ENCODE measurements at places on chromosomes 7 and 10.

DNA sequence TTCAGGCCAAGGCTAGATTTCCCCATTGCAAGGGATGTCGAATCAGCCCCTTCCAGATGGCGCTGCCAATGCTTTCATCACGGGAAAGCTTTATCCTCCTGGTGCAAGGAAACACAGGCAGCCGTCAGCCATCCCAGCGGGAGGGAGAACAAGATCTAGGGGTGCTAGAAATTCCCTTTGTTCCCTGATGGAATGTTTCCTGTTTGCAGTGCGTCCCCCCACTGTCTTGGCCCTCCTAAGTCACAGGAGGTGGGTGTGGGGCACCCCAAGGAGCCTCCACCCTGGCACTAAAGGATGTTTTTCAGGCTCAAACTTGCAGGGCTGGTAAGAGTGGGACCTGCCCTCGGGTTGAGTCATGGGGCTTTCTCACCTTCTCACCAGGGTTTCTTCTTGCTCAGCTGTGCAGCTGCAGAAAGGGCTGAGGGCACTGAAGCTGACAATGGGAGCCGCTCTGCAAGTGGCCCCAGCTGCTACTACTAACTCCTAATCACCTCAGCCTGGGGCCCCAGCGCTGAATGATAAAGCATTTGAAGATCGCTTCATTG, 103.6 kb downstream of the PRPF18 start:
- no peak for DNase-seq

DNA sequence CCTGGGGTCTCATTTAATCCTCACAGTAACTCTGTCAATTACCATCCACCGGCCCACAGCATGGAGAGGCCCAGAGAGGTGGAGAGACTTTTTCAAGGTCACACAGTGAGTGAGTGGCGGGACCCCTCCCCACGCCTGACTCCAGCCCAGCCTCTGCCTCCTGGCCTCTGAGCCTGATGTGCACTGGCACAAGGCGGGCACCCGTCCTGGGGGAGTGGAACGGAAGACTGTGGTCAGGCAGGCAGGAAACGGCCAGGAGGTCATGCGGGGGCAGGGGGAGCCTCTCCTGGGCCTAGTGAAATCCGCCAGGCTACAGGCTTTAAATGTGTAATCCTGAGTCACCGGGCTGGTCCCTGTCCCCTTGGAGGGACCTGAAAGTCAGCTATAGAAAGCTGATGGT, 32.2 kb downstream of the ZCCHC24 start:
- DNase-seq, result no peak

DNA sequence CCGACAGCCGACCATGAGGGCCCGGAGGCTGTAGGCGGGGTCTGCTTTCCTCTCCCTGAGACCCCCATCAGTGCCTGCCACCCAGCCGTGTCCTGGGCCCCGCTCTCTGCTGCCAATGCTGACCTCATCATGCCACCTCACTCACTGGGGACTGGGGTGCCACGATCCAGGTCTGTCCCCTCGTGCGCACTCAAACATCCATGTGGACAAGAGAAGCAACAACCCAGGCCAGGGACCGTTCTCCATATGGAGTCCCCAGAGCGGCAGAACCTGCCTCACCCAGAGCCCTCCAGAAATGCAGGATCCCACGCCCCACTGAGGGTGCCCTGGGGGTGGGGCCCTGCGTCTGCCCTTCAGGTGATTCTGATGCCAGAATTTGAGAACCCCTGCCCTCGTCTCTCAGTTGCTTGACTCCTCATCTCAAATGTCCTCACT, 210.0 kb upstream of the PPP2R2D start:
- DNase-seq, result no peak

DNA sequence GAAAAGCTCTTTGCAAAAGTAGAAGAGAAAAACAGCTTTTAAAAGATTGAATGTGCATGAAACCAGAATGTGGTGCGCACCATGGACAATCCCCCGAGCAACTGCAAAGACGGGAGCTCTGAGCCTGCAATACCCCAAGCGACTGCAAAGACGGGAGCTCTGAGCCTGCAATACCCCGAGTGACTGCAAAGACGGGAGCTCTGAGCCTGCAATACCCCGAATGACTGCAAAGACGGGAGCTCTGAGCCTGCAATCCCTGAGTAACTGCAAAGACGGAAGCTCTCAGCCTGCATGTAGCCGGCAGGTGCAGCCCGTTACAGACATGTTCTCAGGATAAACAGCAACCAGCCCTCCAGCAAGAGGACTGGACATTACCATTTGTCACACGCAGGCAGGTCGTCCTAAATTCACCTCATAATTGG, 6.2 kb downstream of the ZNF775 start:
- DNase-seq, result no peak

GRCh38 chr10:14751014-14751896, 23.4 kb downstream of the FAM107B start:
- DNase-seq, result peak; percentile 27

DNA sequence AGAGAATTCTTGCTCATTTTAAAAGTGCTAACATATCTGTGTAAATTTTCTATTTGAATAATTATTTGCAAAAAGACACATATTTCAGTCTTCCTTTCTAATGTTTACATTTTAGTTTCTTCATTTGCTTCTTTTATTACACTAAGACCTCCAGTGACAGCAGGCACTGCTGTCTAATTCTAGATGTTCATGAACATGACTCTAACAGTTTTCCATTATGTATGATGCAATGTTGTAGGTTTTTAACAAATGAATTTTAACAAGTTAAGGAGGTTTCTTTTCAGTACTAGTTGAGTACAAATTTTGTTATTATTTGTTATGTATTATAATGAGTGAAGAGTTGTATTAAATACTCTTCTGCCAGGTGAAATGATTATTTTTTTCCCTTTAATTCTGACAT, 83.6 kb downstream of the GRB10 start:
- DNase-seq, result no peak

DNA sequence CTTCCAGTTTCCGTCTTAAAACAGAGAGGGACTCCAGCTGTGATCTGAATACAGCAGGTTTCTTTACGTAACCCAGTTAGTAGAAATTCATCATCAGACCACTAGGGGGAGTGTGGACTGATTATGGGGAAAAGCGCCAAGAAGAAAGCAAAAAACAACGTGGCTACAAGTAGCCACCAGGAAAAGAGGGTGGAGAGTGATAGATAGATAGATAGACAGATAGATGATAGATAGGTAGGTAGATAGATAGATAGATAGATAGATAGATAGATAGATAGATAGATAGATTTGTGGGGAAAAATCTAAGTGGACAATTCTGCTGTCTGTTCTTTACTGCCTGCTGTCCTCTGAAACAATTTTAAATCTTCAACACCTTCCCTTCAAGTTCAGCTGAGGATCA, 12.7 kb upstream of the AKR1B10 start:
- no peak for DNase-seq

DNA sequence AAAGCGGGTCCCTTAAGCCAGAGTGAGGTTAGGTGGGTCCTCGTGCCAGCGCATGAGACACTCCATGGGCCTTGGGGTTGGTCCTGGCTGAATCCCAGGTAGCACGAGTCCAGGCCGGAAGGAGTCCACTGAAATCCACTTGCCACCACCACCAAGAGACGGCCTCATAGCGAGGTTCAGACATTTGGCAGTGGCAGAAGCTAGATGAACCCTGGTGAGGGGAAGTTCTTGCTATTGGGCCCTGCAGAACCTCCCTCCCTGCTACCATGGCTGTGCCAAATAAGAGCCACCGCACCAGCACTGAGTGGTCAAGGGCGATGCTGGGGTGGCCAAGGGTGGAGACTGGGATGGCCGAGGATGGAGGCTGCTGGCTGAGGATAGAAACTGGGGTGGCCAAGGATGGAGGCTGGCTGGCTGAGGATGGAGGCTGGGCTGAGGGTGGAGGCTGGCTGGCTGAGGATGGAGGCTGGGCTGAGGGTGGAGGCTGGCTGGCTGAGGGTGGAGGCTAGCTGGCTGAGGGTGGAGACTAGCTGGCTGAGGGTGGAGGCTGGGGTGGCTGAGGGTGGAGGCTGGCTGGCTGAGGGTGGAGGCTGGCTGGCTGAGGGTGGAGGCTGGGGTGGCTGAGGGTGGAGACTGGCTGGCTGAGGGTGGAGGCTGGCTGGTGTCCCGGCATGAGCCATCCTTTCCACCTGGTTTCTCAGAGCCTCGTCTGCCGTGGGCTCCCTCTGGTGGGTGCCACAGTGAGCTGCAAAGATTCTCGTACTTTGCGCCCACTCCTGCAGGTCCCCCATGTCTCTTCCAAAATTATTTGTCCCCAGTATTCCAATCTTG, 88.2 kb downstream of the ELFN1 start:
- DNase-seq, result no peak

- no peak for DNase-seq
Measured at GRCh38 chr7:2165239-2165609, 67.5 kb downstream of the MAD1L1 start.

- no peak for DNase-seq
Measured at GRCh38 chr7:98119256-98119918, 12.7 kb downstream of the LMTK2 start.

- DNase-seq, result no peak
Measured at GRCh38 chr7:24718977-24719491, 38.2 kb downstream of the GSDME start.

- no peak for DNase-seq
Measured at GRCh38 chr7:2632733-2633537, 1.1 kb downstream of the TTYH3 start.

- DNase-seq, result no peak
Measured at GRCh38 chr10:5540891-5541290, 16.1 kb downstream of the CALML3 start.

- no peak for DNase-seq
Measured at GRCh38 chr10:15868006-15868405, 7.7 kb upstream of the MINDY3 start.

GRCh38 chr10:29607576-29607975, 27.2 kb downstream of the SVIL start:
- DNase-seq, result no peak

DNA sequence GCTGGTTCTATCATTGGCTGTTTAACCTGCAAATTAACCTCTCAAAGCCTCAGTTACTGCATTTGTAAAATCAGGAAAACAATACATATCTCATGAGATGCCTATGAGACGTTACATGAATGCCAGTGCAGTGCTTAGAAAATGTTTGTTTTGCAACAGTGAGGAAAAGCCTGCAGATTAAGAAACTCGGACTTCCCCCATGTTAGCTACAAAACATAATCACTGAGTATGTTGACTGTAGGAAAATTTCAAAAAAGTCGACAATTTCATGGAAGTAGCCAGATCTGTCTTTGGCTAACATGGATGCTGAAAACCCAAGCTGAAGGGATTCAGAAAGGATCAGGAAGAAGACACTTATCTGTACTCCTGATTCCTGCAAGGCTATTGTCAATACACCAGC, 121.4 kb downstream of the TRIL start:
- no peak for DNase-seq

- no peak for DNase-seq
Measured at GRCh38 chr7:157282141-157282801, 54.5 kb upstream of the DNAJB6 start.

- no peak for DNase-seq
Measured at GRCh38 chr7:27172823-27173510, 1.2 kb downstream of the HOXA10 start.

DNA sequence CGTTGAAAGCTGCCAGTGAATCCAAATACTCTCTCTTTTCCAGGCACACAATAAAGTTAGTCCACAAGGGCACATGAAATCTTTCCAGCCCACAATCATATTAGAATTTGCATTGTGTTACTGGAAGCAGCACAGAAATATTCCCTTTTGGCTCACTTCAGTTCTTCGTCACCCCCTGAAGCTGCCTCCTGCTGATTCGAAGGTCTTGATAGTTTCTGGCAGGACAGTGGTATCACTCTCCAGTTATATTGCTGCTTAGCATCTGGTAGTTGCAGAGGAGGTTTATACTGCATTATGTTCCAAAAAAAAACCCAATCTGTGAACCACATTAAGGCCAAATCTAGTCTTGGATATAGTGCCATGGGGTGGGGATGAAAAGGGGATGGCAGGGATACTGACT, 253.2 kb downstream of the BICC1 start:
- no peak for DNase-seq

DNA sequence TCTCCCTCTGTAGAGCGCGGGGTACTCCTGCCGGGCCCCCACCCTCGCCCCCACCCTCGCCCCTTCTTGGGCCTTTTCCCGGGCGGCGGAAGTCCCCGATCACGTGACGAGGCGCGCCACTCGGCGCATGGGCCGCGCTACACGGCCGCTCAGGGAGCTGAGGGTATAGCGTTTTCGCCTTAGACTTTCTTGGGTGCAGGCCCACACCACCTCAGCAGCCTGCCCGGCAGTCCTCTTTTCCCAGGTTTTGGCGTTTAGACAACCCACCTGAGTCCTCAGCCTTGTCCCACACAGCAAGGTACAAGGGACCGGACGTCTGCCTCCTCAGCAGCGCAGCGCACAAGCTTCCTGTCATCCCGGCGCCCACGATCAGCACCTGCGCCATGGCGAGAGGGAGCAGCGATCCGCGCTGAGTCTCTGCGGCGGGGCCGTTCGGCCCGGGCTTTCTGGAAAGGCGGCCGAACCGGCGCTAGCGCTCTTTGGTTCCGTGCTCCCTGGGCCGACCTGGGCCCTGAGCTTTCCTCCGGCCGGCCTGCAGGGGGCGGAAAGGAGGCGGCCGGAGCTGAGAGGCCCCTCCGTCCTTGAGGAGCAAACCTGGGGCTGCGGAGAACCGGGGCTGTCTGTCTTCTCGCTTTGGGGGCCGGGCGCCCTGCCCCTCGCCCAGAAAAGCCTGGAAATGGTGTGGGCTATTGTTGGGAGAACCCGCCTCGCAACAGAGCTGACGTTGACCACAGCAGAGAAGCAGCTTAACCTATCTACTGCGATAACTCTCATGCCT, at the start of gene RNLS:
TSS of gene RNLS (minus strand) at position 513 of the 778 bp plus-strand sequence.
- peak; percentile 23 for DNase-seq

- no peak for DNase-seq
Measured at GRCh38 chr7:75772081-75773077, at the start of gene CCL26. CCL26 (minus strand) TSS chr7:75772211; CDS start chr7:75772176, 35 bp downstream.

- DNase-seq, result no peak
Measured at GRCh38 chr7:96306385-96307125, 15.3 kb downstream of the SLC25A13 start.

DNA sequence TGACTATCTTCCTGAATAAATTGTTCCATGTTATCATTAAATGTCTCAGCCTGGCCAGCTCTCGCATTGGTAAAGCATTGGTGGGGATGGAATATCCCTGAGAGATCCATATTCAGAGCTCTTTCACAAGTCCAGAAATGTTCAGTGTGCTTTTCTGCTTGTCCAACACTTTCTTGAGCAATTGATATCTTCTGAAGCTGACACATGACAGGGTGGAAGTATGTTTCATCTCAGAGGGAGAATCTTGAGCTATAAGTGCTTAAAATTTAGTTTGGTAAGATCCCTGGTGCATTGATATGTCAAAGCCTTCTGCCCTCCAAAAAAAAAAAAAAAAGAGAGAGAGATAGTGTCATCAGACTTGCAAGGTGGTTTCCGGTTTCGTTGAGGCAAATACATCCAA, 7.4 kb downstream of the IFIT3 start:
- DNase-seq, result no peak

DNA sequence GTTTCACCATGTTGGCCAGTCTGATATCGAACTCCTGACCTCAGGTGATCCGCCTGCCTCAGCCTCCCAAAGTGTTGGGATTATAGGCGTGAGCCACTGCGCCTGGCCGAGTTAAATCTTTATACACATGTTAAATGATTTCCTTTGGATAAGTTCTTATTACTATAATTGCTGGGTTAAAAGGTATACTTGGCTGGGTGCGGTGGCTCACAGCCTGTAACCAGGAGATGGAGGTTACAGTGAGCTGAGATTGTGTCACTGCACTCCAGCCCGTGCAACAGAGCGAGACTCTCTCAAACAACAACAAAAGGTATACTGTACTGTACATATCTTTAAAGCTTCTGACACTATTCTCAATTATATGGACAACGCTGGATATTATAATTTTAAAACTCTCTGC, 53.2 kb upstream of the CDK13 start:
- no peak for DNase-seq
